Hindlimb muscle (tissue), 1 donor: ENCODE measurements at places on chromosomes 1 and 21. TPM values are rescaled to one million over a fixed set of nuclear protein-coding genes. Genes with fewer than 3 reads are reported as not detected.

DNA sequence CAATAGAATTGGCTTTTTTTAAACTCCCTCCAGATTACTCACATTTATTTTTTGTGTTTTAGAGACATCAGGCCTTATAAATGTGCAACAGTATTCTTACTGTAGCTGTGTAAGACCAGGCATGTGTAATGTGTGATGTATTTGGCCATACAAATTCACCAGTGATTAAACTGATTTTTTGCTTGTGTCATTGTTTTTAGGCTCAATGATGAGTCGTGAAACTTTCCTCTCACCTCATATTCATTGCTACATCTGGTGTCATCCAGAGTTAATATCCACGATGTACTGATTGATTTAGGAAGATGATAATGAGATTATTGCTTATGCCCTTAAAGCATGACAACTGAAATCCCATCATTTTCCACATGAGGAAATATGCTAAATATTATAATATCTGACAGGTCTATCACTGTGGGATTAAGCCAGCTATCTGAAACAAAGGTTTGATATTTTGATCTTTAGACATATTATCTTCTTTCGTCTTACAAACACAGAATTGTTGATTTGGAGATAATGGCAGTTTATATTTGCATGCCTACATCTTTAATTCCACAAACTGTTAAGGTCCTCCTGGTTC lies 487.9 kb downstream of the PTBP2 start:
- DNase-seq, result no peak

GRCh38 chr1:229222081-229222480 lies 48.8 kb upstream of the RAB4A start:
- no peak for DNase-seq

FCGR2B gene
- polyA plus RNA-seq, result 0.06 TPM

LIPI gene
- polyA plus RNA-seq, result 0.12 TPM

DNA sequence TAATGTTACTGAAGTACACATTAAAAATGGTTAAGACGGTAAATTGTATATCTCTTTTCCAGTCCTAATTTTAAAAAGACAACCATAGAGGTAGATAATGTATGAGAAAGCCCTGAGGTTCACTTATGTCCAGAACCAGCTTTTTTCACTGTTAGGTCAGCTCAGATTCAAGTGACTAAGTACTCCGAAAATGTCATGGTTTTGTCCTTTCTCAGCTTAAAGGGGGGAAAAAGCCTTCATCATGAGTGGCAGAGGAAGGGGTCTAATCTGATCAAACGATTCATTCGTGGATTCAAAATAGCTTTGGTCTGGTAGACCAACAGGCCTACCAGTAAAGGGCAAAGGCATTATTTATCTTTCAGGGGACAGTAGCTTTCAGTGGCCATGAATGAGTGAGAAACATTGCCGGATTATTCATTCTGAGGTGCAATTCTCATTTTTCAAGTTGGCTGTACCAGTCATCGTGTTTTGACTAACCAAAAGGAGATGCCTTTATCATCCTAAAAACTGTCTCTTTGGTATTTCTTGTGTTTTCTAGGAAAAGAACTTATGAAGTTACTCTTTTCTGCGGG lies 208.4 kb downstream of the HHIPL2 start:
- DNase-seq, result no peak

DNA sequence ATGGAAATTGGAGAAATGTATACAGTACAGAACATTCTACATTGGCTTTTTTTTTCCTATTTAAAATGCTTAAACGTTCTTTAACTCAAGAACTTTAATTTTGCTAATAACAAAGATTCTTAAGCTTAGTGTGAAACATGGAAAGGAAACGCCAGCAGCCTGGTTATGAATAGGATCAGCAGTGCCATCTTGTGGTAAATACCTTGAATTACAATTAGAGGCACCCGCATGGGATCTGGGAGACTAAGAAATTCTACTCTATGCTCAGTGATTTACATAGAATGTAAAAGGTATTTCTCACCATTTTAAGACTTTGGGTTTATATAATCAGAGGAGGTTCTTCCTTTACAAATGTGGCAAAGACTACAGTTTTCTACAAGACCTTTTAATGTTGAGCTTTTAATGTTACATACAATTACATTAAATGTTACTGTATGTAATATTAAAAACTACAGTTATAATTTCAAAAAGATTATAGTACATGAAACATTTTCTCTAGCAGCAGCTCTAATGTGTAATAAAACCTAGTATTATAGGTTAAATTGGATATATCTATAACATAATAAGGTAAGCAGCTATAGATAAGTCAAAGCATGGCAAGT lies 32.1 kb upstream of the APOBEC4 start:
- DNase-seq, result no peak

- DNase-seq, result no peak
These were observed 2.7 kb downstream of the PRMT2 start for GRCh38 chr21:46637952-46638746.

SPATA46 gene
- not detected for polyA plus RNA-seq

GRCh38 chr1:93979718-93980319 lies 70.6 kb upstream of the GCLM start:
- DNase-seq, result peak; percentile 72

GIPC2 gene
- polyA plus RNA-seq, result 0.94 TPM

DNA sequence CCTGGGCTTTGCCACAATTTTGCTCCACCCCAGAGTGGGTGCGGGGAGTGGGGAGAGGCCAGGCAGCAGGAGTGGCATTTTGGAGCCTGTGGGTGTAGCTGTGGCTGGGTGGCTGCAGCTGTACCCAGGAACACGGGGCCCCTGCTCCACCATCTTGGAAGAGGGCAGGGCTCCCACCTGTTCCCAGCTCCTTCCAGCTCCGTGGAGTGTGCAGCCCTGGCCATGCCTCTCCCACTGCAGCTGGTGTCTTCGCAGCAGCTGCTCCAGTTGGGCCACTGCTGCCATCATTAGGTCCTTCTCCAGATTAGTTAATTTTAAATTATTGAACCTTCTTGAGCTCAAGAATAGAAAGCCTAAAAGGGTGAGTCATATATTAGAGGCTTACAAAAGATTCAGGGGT lies 17.6 kb downstream of the FAM20B start:
- no peak for DNase-seq

MPL gene
- 0.41 TPM for polyA plus RNA-seq

DNA sequence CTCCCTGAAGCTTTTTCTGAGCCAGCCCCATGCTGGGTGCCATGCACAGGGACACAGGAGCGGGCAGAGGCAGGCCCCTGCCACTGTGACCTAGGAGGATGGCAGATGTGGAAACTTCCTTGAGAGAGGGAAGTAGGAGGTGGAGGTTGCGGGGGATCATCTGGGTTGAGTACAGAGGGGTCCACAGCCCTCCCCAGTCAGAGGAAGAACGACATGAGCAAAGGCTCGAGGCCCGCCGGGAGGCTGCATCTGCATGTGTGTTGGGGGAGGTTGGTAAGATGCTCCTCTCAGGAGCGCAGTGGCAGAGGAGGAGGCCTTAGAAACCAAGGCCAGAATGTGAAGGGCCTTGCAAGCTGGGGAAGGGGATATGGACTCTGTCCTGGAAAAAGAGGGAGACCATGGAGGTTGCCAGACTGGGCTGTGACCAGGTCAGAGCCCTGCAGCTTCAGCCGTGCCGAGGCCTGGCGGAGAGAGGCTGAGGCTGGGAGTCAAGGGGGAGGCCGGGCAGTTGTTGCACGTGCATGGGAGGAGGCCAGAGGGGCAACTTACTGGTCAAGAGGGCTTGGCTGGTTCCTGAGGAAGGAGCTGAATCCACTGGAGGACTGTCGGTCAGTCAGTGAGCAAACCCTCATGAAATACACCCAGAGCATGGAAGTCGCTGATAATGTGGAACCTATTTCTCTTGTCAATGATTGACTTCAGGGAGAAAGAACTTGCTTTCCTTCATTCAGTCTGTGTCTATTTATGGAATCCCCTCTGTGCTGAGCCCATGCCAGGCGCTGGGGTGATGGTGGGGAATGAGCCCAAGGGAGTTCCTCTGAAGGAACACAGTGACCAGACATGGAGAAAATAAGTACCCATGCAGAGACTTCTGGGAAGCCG lies 31.7 kb downstream of the A3GALT2 start:
- DNase-seq, result no peak

CD53 gene
- 12.5 TPM for polyA plus RNA-seq

- no peak for DNase-seq
These were observed 13.2 kb downstream of the RHOU start for GRCh38 chr1:228748431-228748830.

DNA sequence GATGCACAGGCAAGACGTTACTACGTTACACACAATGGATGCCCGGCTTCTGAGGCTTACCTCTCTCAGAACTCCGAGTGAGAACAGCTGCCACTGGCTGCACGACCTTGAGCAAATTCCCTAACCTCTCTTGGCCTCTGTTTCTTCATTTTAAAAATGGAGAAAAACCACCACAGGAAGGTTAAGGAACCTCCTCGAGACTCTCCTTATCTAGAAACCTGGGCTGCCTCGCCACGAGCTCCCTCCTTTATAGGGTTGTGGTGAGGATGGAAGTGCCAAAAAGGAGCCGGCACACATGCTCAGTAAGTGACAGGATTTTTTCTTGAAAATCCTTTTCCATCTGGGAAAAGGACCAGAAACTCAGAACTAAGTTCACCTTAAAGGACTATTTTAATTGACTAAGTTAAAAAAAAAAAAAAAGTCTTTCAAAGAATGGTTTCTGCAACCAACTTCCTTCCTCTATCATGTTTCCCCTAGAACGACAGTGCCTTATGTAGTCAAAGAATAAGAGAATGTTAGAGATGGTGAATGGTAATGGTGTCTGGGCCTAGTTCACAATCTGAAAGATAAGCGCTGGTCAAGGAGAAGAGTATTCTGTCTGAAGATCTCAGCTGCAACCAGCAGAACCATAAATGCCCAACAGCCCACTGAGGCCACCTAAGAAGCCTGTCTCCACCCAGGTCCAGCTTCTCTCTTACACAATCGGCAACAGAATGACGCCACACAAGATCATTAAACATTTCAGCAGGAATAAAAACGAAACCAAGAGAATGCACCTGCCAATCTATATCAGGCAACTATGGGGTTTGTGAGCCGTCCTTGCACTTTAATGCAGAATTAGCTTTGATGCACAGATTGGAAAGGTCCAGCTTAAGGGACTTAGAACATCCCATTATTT lies 64.9 kb downstream of the SLC45A1 start:
- DNase-seq, result no peak

DNA sequence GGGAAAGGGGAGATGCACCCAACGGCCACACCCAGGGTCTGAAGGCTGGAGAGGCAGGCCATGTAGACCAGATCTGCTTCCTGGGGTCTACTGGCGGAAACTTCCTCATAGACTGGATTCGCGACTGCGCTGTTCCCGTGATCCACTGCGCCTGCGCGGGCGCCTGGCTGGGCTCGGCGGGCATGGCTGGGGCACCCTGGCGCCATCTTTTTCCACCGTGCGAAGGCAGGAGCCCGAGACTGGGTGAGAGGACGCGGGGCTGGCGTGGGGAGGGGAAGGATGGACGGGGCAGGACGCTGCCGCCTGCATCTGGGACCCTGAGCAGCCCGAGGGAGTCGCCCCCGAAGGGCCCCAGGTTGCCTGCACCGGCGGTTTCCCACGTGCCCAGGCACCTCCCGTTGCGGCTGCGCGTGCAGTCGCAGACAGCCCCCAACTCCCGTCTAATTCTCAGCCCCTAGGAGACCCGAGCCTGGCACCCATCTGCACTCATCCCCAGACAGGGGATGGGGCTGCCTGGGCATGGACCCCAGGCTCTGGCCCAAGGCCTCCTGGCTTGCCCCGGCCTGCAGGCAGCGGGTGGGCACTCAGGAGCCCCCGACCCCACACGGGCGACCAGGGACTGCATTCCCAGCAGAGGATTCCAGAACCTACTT lies 12.4 kb upstream of the FAM3B start:
- no peak for DNase-seq
